ENCODE measurements at places on chromosomes 13 and 19. TPM values are rescaled to one million over a fixed set of nuclear protein-coding genes. Genes with fewer than 3 reads are reported as not detected.

- DNase-seq, result no peak
These were observed 37.3 kb downstream of the KL start for GRCh38 chr13:33053397-33054066.

The IL4I1 gene
- 0.34 TPM for total RNA-seq

- no peak for DNase-seq
These were observed 41.3 kb downstream of the RCBTB2 start for GRCh38 chr13:48491423-48492095.

DNA sequence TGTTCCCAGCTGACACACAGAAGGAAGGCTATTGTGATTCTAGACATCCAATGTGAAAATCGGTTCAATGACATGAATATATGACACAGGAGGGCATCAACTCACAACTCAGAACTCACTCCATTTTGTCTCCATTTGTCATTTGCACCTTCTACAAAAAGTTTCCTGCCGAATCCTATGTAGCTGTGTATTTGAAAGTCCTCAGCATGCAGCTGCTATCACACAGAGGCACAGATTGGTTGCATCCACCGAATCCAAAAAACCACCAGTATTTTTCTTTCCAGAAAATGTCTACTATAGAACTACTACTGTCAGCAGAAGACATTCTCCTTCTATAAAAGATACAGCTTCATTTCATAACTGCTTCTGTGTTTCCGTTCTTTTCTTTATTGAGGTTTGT, 13.3 kb downstream of the PCDH9 start:
- no peak for DNase-seq

- DNase-seq, result no peak
These were observed 56.8 kb downstream of the STOML3 start for GRCh38 chr13:38933786-38934185.
